ENCODE measurements at places on chromosomes 3 and 15.
A peak's percentile ranks its signal among the peaks of the same experiment; 100 is the strongest.

GRCh38 chr3:158766364-158766763 lies 34.1 kb upstream of the RARRES1 start:
- DNase-seq: no peak

- DNase-seq: no peak
These were observed 17.7 kb upstream of the SLC6A1 start for GRCh38 chr3:10974746-10975375.

- no peak for DNase-seq
These were observed 23.0 kb downstream of the NANOGP8 start for GRCh38 chr15:35061825-35062737.

GRCh38 chr15:33934921-33935320 lies 33.4 kb upstream of the CHRM5 start:
- DNase-seq: no peak

- DNase-seq: no peak
These were observed 79.4 kb downstream of the FRMD4B start for GRCh38 chr3:69306239-69307185.

DNA sequence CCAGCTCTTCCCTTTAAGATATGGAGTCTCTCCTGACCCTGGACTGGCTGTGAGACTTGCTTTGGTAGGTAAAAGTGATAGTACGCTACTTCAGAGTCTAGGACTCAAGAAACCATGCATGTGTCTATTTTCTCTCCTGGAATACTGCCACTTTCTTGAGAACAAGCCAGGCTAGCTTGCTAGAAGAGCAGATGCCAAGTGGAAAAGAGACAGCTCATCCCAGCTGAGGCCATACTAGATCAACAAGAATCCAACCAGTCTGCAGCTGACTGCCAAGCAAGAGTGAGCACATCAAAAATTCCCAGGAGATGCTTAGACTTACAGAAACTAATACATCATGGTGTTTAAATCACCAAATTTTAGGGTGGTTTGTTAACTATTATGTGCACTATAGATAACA lies 208.3 kb upstream of the RBMS3 start:
- no peak for DNase-seq

- no peak for DNase-seq
These were observed 172.8 kb upstream of the SNTN start for GRCh38 chr3:63479661-63480035.

DNA sequence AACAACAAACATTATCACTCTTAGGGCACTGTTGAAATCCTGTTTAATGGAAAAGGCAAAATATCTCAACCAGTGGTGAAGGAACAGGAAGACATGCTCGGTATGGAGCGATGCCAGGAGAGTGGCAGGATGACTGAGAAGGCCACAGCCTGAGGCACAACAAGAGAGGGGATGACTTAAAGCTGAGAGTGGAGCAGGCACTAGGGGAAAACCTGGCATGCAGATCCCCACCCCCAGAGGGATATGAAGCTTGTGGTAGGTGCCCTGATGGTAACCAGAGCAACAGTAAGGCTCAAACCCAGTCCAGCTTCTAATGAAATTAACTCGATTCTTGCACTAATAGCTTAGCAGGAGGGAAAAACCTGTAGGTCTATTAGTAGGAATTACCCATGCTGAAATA lies 40.4 kb downstream of the LYSMD4 start:
- DNase-seq: no peak

- peak; percentile 74 for DNase-seq
These were observed 9.7 kb upstream of the THUMPD3 start for GRCh38 chr3:9352917-9353752.

DNA sequence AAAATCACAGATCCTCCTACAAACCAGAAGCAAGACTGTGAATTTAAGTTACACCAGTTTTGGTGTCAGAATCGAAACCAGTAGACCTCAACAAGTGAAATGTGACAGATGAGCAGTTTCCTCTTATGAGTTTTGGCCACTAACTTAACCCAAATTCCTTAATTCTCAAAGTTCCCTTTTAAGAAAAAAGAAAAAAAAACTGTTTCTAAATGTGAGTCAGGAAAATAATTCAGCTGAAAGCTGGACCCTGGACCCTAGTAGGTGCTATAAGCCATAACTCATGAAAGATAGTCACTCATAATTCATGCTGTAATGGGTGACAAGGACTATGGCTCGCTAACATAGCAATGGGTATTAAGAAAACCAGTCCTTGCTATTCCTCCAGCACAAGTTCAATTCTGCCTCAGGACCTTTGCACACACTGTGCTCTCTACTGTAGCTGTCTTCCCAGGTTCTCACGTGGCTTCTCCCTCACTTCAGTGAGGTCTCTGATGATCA lies 9.0 kb upstream of the THRB start:
- no peak for DNase-seq

GRCh38 chr15:33161209-33161608 lies 33.3 kb downstream of the FMN1 start:
- DNase-seq: no peak

DNA sequence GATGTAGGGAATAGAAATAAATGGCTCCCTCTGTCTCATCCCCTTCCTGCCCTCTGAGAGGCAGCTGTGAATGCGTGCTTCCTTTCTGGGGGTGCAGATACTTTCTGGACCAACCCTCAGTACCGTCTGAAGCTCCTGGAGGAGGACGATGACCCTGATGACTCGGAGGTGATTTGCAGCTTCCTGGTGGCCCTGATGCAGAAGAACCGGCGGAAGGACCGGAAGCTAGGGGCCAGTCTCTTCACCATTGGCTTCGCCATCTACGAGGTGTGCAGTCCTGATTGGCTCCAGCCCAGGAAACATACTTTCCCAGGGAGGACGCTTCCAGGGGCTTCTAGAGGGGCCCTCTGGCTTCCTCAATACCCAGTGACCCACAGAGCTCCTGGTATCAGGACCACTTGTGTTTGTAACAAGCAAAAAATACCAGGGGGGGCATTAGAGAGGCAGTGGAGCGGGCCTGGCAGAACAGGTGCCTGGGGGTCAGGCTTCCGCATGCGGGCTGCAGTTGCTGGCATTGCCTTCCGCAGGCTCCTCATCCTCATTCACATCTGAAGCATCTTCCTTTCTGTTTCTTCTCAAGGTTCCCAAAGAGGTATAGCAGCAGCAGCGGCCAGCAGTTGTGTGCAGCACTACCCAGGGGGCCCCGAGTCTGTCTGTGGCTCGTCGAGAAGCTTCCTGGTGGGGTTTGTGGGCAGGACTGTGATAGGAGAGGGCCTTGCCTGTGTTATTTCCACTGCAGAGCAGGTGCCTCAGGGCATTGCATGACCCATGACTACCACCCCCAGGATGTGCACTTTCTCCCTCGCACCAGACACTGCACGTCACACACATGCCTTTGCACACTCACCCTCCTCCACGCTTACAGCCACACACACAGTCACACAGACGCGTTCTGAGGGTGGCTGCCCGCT lies 42.5 kb downstream of the CAPN3 start:
- no peak for DNase-seq

GRCh38 chr15:39266890-39267289 lies 314.0 kb upstream of the THBS1 start:
- DNase-seq: no peak

DNA sequence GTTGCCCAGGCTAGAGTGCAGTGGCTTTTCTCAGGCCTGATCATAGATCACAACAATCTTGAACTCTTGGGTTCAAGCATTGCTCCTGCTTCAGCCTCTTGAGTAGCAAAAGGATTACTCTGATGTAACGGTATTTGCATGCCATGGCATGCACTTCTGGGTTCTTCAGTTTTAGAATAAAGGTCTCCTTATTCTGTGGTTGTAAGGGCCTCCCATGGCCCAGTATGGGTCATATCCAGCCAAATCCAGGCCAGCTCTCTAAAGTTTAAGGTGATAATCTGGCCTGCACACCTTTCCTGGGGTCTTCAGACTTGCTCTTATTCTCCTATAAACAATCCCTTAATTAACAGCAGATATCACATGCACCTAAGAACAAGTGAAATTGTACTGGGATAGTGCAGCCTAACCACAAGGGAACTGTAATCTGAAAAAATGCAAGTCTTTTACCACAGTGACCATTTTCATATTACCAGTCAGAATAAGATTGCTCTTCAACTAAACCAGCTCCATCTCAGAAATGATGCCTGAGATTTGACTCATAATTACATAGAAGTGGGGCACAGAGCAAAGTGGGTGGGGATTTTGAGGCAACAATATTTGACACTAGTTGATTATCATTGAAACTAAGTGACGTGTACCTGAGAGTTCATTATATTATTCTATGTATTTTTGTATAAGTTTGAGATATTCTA lies 25.4 kb downstream of the COMMD2 start:
- no peak for DNase-seq

- DNase-seq: no peak
These were observed 184.5 kb downstream of the EFHB start for GRCh38 chr3:19749448-19750017.

GRCh38 chr15:95377258-95377852 lies 953.1 kb upstream of the NR2F2 start:
- no peak for DNase-seq

- no peak for DNase-seq
These were observed 75.0 kb downstream of the SMAD6 start for GRCh38 chr15:66777054-66777453.

GRCh38 chr3:160130071-160130470 lies 95.2 kb upstream of the C3orf80 start:
- DNase-seq: no peak

DNA sequence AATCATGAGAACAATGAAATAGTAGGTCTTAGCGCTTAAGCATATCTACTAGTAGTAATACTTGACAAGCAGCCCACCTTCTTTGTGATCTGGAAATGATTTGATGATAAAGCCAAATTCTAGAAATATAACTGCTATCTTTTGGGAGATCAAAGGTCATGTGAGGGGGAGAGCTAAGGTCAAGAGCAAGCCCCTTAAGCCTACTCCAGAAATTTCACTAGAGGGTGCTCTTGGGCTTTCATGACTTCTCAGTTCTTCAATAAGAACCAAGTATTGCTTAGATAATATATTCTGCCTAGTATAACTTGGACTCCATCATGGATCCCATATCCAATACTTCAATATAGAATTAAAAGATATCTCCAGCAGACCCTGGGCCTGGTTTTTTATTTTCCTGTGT lies 319.6 kb downstream of the ZBTB20 start:
- no peak for DNase-seq

DNA sequence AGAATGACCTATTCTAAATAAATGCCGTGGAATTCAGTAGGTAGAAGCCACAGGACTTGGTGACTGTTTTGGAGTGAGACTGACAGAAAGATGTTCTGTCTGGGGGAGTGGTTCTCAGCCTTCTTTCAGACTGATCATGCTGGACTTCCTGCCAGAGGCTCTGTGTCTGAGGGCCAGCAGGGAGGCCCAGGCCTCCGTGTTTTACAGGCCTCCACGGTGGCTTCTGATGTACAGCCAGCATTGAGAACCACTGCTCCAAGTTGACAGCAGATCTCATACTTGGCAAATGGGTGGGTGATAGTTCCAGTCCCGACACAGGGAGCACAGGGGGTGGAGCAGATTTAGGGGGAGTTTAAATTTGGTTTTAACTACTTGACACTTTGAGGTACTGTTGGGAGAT lies 6.7 kb upstream of the PIGZ start:
- no peak for DNase-seq

DNA sequence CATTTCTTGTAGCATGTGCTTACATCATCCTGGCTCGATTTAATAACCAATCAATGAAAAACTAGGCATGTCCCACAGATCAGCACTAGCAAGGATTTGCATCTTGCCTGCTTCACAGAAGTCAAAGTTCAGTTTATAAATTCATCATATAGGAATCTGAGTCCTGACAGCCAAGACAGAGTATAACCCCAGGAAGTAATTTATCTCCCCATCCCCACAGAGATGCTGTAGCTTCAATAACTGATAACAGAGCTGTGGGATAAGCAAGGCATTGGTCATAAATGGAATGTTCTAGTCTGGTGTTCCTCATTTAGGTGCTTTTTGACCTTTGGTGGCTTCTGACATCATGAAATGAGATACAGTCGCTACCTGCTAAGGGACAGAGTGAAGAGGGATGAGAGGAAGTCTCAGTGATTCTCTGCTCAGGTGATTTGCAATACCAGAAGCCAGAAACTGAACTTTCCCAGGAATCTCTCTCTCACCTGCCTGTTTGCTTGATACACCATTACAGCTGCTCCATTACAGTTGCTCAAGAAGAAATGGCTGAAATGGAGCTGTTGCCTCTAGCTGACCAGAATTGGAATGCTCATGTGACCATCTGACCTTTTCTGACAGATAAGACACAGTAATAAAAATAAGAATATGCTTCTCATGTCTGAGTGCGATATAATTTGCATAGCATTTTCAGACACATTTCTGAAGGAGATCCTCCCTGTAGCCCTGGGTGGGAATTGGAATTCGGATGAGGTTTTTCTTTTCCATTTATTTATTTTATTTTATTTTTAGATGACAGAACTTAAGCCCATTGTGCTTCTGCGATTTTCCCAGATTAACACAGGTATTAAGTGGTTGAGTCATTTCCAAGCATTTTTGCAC lies 217.1 kb upstream of the KCNMB2 start:
- no peak for DNase-seq

- no peak for DNase-seq
These were observed 81.1 kb downstream of the RAD18 start for GRCh38 chr3:8882171-8882593.

DNA sequence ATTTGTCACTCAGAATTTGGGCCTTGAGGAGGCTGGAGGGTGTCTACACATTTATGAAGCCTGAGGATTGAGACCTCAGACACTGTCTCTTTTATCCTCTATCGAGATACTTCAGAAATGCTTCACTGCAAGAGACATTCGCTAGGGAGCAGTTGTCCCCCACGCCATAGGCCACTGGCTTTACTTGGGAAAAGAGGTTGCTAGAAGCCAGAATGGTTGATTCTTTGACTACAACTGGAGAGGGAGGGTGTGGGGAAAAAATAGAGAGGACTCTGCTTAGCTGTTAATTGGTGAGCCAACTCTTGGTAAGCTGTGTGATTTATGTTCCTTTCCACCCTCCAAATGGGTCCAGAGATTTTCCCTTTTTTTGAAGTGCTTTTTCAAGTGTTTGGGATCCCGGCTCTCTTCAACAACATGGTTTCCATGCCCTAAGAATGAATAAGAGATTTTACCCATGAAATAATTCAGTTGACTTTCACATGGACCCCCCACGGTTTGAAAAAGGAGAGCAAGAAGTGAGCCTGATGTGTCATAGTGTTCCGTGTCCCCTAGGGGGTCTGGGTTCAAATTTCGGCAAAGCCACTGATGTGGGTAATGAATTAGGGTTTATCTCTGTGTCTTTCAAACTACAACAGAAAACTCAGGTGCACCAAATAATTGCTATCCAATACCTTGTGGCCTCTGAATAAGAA lies 2.7 kb downstream of the BOC start:
- no peak for DNase-seq

- no peak for DNase-seq
These were observed 385.8 kb downstream of the LPP start for GRCh38 chr3:188539631-188540194.
